ENCODE measurements at places on chromosomes 2 and 18.

DNA sequence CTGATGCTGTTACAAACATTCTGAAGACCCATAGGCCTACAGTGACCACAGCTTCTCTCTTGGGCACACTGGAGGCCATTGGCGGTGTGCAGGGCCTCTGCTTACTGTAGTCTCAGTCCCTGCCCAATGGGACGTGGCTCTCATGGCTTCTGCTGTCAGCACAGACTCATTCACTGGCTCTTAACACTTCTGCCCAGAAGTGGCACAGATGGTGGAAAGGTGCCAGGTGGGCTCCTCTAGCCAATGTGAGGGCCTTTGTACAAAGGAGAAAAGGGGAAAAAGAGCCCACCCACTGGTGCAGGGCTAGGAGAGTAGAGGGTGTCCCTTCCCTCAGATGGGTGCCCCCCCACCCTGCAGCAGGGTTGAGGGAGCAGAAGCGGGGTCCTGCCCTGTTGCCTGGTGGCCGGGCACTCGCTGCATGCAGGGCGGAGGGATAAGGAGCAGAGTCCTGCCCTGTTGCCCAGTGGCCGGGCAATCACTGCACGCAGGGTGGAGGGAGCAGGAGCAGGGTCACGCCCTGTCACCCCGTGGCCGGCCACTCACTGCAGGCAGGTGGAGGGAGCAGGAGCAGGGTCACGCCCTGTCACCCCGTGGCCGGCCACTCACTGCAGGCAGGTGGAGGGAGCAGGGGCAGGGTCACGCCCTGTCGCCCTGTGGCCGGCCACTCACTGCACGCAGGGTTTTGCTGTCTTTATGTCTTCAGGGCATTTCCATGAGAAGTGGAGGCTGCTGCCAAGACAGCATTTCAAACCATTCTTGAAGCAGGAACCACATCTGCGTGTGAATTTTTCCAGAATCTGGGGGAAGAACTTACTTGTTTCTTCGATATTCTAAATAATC, 20.0 kb downstream of the LRRFIP1 start:
- DNase-seq = no peak

- DNase-seq = no peak
Measured at GRCh38 chr2:27606611-27607010, 22.2 kb downstream of the CCDC121 start.

GRCh38 chr18:23701017-23701416, 11.8 kb downstream of the LAMA3 start:
- DNase-seq = no peak

- no peak for DNase-seq
Measured at GRCh38 chr2:71558300-71559051, 105.1 kb downstream of the DYSF start.

DNA sequence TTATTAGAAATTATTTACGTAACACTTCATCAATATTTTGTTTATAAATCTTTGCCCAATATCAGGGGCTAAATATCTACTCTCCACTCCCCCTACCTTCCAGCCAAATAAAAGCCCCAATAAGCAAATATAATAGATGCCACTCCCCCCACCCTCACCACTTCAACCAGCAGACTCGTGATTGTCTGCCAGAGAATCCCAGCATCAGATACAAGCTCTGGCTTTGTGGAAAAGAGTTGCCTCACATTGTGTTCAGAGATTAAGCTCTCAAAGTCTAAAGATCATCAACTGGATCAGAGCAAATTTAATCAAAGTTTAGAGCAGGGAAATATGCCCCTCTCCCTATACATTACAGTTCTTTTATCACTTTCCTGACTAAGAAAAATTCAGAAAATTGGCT, 39.5 kb downstream of the AOX1 start:
- DNase-seq = no peak

GRCh38 chr2:163123526-163123925, 285.0 kb upstream of the KCNH7 start:
- DNase-seq = no peak

DNA sequence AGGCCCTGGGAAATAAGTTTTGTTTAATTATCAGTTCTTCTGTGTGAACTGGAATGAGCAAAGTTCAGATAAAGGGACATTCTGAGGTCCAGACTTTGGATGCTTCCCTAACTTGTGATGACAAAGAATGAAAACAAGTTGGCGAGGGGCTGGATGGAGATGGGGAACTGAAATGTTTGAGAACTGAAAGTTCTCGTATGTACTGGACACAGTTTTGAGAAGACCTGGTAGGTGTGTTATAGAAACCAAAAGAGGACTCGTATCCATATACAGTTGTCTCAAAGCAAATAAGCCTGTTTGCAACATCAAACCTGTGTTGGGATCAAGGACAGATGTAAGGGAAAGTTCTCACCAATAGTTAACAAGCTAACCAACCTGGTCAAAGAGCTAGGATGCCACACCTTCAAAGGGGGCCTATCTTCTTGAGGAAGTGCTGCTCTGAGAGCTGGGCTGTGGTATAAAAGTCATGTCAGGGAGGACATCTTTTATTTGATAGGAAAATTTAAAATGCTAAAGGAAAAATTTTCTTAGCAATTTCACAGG, at the start of gene UPP2:
UPP2 (plus strand) TSS at position 493 of the 543 bp plus-strand sequence. CDS start 188 bp downstream, outside the sequence.
- DNase-seq = no peak

GRCh38 chr2:141499123-141499522, 631.7 kb downstream of the LRP1B start:
- no peak for DNase-seq

GRCh38 chr2:238580486-238580885, 153.8 kb downstream of the ASB1 start:
- no peak for DNase-seq
